ENCODE measurements at places on chromosomes 16 and 17.

- H3K4me3 ChIP-seq: no peak overlapping the region
- no peak overlapping the region for H3K27ac ChIP-seq
- no peaks in the 10 kb centered on the region for H3K27me3 ChIP-seq
These were observed 15.7 kb upstream of the DHX8 start for GRCh38 chr17:43467981-43468581.

- DNase-seq: no peak
- H3K4me1 ChIP-seq: peaks cover 3% of the 10 kb centered on the region
- H3K4me3 ChIP-seq: no peak overlapping the region
- H3K27me3 ChIP-seq: no peaks in the 10 kb centered on the region
- no peaks in the 10 kb centered on the region for H3K36me3 ChIP-seq
- H3K27ac ChIP-seq: no peak overlapping the region
These were observed 5.4 kb upstream of the C17orf107 start for GRCh38 chr17:4893721-4894560.

GRCh38 chr16:6356911-6357310, 975.7 kb upstream of the RBFOX1 start:
- DNase-seq: no peak
- no peak overlapping the region for H3K4me3 ChIP-seq
- H3K36me3 ChIP-seq: no peaks in the 10 kb centered on the region
- H3K27me3 ChIP-seq: no peaks in the 10 kb centered on the region
- no peak overlapping the region for H3K27ac ChIP-seq
- H3K4me1 ChIP-seq: no peaks in the 10 kb centered on the region

- H3K27me3 ChIP-seq: no peaks in the 10 kb centered on the region
- no peaks in the 10 kb centered on the region for H3K4me1 ChIP-seq
- no peak overlapping the region for H3K4me3 ChIP-seq
- no peaks in the 10 kb centered on the region for H3K36me3 ChIP-seq
- DNase-seq: no peak
These were observed 66.1 kb downstream of the GTF3C1 start for GRCh38 chr16:27483624-27484023.

DNA sequence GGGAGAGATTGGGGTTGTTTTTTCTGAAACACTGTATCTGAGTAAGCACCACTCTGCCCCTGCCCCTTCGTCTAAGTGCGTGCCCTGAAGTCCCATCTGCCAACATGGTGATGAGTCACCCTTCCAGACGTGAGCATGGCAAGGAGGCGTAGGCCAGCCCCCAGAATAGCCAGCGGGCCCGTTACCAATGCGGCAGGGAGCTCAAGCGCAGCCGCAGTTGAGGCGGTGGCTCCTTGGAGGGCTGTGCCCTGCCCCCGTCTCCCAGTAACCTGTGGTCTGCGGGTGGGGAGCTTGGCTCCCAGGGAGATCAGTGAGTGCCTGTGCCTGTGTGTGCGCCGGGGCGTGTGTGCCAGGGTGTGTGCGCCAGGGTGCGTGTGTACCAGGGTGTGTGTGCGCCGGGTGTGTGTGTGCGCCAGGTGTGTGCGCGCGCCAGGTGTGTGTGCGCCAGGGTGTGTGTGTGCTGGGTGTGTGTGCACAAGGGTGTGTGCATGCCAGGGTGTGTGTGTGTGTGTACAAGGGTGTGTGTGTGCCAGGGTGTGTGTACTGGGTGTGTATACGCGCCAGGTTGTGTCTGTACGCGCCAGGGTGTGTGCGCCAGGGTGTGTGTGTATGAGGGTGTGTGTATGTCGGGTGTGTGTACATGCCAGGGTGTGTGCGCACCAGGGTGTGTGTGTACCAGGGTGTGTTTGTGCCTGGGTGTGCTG, 98.6 kb upstream of the CHMP6 start:
- H3K27me3 ChIP-seq: no peaks in the 10 kb centered on the region
- DNase-seq: no peak
- no peak overlapping the region for H3K27ac ChIP-seq
- H3K4me3 ChIP-seq: no peak overlapping the region
- no peaks in the 10 kb centered on the region for H3K4me1 ChIP-seq

GRCh38 chr17:21680366-21680765, 12.0 kb upstream of the KCNJ18 start:
- no peak overlapping the region for H3K27ac ChIP-seq
- DNase-seq: no peak
- no peaks in the 10 kb centered on the region for H3K36me3 ChIP-seq
- H3K4me1 ChIP-seq: no peaks in the 10 kb centered on the region
- H3K4me3 ChIP-seq: no peak overlapping the region

- DNase-seq: no peak
- no peaks in the 10 kb centered on the region for H3K36me3 ChIP-seq
- H3K27me3 ChIP-seq: no peaks in the 10 kb centered on the region
- H3K4me3 ChIP-seq: peak overlapping the region; percentile 34
- H3K4me1 ChIP-seq: no peaks in the 10 kb centered on the region
- no peak overlapping the region for H3K27ac ChIP-seq
These were observed 644 bp downstream of the QRICH2 start for GRCh38 chr17:76307299-76307965.

GRCh38 chr17:55750750-55751657, at the start of gene PCTP:
Gene PCTP, plus strand, starts transcription at chr17:55751051. Its CDS starts 53 bp downstream, at chr17:55751104.
- H3K4me1 ChIP-seq: peaks cover 7% of the 10 kb centered on the region
- no peaks in the 10 kb centered on the region for H3K27me3 ChIP-seq
- no peaks in the 10 kb centered on the region for H3K36me3 ChIP-seq
- peak within 1 kb of the TSS; percentile 91 for H3K27ac ChIP-seq
- peak; percentile 97 for DNase-seq

GRCh38 chr17:29195465-29196081, 15.4 kb upstream of the MYO18A start:
- no peak overlapping the region for H3K4me3 ChIP-seq
- no peak for DNase-seq
- no peaks in the 10 kb centered on the region for H3K36me3 ChIP-seq
- no peak overlapping the region for H3K27ac ChIP-seq
- no peaks in the 10 kb centered on the region for H3K4me1 ChIP-seq

GRCh38 chr17:12395733-12396354, 269.8 kb upstream of the MYOCD start:
- no peaks in the 10 kb centered on the region for H3K27me3 ChIP-seq
- DNase-seq: peak; percentile 53
- H3K4me1 ChIP-seq: no peaks in the 10 kb centered on the region
- no peak overlapping the region for H3K27ac ChIP-seq
- H3K4me3 ChIP-seq: no peak overlapping the region

GRCh38 chr17:7016886-7017826, 4.7 kb downstream of the RNASEK start:
- H3K36me3 ChIP-seq: no peaks in the 10 kb centered on the region
- no peaks in the 10 kb centered on the region for H3K27me3 ChIP-seq
- peaks cover 34% of the 10 kb centered on the region for H3K4me1 ChIP-seq

DNA sequence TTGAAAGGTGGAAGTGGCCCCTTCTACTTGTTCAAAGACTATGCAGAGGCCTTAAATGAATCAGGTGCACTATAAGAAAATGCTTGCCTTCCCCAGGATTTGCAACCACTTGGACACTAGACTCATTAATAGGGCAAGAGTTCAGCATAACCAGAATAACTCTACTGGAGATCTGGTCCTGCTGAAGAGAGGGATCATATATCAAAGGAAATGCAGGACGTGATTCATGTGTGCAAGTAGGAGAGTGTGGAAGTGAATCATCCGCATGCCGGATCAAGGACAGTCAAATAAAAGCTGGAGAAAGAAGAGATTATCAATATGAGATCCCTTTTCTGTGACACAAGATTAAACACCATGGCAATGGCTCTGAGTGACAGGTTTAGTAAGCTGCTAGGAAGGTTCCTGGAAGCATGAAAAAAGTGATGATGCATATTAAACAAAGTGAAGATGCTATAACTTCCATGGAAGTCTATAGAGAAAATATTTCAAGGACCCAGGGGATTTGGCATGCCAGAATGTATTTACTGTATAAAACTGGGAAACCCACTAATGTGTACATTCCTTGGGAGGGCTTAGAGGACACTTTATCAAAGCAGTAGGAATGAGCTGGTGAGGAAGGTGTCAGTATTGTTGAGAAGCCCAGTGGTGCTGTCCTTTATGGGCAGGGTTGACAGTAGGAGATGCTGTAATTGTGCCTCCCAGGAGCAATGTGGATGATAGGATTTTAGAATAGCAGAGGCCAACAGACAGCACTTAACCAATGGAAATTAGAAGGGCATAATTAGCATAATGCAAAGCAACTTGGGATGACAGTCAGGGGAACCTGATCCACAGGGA, 133.1 kb downstream of the ABCA8 start:
- H3K4me1 ChIP-seq: peaks cover 17% of the 10 kb centered on the region
- H3K27ac ChIP-seq: peak overlapping the region; percentile 70
- DNase-seq: no peak
- no peaks in the 10 kb centered on the region for H3K27me3 ChIP-seq
- no peak overlapping the region for H3K4me3 ChIP-seq

GRCh38 chr16:49708491-49708890, 147.4 kb downstream of the ZNF423 start:
- no peaks in the 10 kb centered on the region for H3K27me3 ChIP-seq
- no peak for DNase-seq
- H3K27ac ChIP-seq: no peak overlapping the region
- H3K4me1 ChIP-seq: no peaks in the 10 kb centered on the region
- H3K36me3 ChIP-seq: no peaks in the 10 kb centered on the region

DNA sequence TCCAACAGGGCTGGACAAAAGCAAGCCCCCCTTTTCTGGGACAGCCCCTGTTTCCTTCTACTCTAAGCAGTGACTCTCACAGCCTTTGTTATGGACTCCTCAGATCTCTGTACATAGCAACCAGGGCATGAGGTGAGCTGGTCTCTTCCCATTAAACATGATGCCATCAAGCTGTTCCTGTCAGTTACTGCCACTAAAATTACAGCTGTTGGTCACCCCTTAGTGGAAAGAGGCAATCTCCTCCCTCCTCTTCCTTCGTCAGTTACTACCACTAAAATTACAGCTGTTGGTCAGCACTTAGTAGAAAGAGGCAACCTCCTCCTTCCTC, 95.2 kb upstream of the SMIM36 start:
- H3K4me1 ChIP-seq: peaks cover 3% of the 10 kb centered on the region
- DNase-seq: no peak
- H3K27me3 ChIP-seq: no peaks in the 10 kb centered on the region
- no peaks in the 10 kb centered on the region for H3K36me3 ChIP-seq

DNA sequence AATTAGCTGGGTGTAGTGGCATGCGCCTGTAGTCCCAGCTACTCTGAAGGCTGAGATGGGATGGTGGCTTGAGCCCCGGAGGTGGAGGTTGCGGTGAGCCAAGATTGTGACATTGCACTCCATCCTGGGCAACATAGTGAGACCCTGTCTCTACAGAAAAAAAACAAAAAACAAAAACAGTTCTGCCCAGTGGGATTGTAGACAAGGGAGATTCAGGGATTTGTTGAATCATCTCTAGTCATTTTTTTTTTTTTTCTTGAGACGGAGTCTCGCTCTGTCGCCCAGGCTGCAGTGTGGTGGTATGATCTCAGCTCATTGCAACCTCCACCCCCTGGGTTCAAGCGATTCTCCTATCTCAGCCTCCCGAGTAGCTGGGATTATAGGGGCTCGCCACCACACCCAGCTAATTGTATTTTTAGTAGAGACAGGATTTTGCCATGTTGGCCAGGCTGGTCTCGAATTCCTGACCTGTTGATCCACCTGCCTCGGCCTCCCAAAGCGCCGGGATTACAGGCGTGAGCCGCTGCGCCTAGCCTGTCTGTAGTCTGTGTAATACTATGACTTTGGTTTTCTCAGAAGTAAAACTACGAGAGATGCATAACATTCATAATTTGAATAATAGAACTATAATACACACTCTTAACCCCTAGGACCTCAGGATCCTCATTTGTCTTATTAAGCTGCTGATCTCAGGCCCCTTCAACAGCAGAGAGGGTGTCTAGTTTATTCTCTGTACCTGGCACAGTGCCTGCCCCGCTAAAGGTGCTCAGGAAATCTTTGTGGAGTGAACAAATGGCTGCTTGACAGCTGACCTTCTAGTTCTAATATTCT, 1.4 kb downstream of the TEN1 start:
- H3K27ac ChIP-seq: peak overlapping the region; percentile 99
- H3K4me3 ChIP-seq: peak overlapping the region; percentile 76
- DNase-seq: no peak
- H3K36me3 ChIP-seq: no peaks in the 10 kb centered on the region
- peaks cover 58% of the 10 kb centered on the region for H3K4me1 ChIP-seq

DNA sequence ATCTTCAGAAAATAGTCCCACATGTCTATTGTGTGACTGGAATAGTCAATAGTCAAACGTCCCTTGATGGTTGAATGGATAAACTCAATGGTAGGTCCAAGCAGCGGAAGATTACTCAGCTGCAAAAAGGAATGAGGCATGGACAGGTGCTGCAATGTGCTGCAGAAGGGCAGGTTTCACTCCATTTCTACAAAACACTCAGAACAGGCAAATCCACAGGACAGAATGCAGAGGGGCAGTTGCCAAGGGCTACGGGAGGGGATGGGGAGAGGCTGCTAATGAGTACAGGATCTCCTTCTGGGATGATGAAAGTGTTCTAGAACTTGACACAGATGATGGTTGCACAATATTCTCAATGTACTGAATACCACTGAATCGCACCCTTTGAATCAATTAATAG, 151.0 kb downstream of the RBFOX3 start:
- H3K36me3 ChIP-seq: no peaks in the 10 kb centered on the region
- H3K4me1 ChIP-seq: no peaks in the 10 kb centered on the region
- H3K4me3 ChIP-seq: no peak overlapping the region
- H3K27me3 ChIP-seq: no peaks in the 10 kb centered on the region
- no peak for DNase-seq

- no peaks in the 10 kb centered on the region for H3K36me3 ChIP-seq
- no peaks in the 10 kb centered on the region for H3K27me3 ChIP-seq
- H3K4me1 ChIP-seq: peaks cover 22% of the 10 kb centered on the region
- DNase-seq: no peak
- H3K27ac ChIP-seq: peak overlapping the region; percentile 75
- H3K4me3 ChIP-seq: peak overlapping the region; percentile 69
These were observed 727 bp downstream of the RPL26 start for GRCh38 chr17:8382052-8382879.

DNA sequence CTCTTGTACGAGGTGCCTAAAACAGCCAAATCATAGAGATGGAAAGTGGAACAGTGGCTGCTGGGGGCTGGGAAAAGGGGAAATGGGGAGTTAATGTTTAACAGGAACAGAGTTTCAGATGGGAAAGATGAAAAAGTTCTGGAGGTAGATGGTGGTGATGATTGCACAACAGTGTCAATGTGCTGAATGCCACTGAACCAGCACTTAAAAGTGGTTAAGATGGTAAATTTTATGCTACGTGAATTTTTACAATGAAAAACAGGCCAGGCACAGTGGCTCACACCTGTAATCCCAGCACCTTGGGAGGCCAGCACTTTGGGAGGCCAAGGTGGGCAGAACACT, 130.4 kb downstream of the C16orf78 start:
- DNase-seq: no peak
- H3K27ac ChIP-seq: no peak overlapping the region
- H3K27me3 ChIP-seq: no peaks in the 10 kb centered on the region

GRCh38 chr17:51154176-51154575, 817 bp downstream of the NME1 start:
- peaks cover 4% of the 10 kb centered on the region for H3K4me1 ChIP-seq
- H3K27ac ChIP-seq: no peak overlapping the region
- H3K27me3 ChIP-seq: no peaks in the 10 kb centered on the region
- no peak for DNase-seq
- peak overlapping the region; percentile 78 for H3K4me3 ChIP-seq
- no peaks in the 10 kb centered on the region for H3K36me3 ChIP-seq

GRCh38 chr17:309361-309888, 43.2 kb downstream of the RPH3AL start:
- H3K4me1 ChIP-seq: peaks cover 9% of the 10 kb centered on the region
- no peaks in the 10 kb centered on the region for H3K36me3 ChIP-seq
- H3K27ac ChIP-seq: no peak overlapping the region
- no peak for DNase-seq

- no peaks in the 10 kb centered on the region for H3K36me3 ChIP-seq
- no peaks in the 10 kb centered on the region for H3K27me3 ChIP-seq
- no peaks in the 10 kb centered on the region for H3K4me1 ChIP-seq
- H3K4me3 ChIP-seq: no peak overlapping the region
These were observed 569.7 kb downstream of the KCNJ2 start for GRCh38 chr17:70739065-70739464.

Data from testis (tissue), 5 donors.